ENCODE measurements at places on chromosomes 1 and 21.

- DNase-seq, result no peak
Observed at GRCh38 chr1:209645574-209646452, 6.4 kb downstream of the LAMB3 start.

- DNase-seq, result no peak
Observed at GRCh38 chr1:206001476-206001888, 1.7 kb downstream of the RAB7B start.

- no peak for DNase-seq
Observed at GRCh38 chr1:206774093-206774492, 1.8 kb upstream of the IL10 start.

DNA sequence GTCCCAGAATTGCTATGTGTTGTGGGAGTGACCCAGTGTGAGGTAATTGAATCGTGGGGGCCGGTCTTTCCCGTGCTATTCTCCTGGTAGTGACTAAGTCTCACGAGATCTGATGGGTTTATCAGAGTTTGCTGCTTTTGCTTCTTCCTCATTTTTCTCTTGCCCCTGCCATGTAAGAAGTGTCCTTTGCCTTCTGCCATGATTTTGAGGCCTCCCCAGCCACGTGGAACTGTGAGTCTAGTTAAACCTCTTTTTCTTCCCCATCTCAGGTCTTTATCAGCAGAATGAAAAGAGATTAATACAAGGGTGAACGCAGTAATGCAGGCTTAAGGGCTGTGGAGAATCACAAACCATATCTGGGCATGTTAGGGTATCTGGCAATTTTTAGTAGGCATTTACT lies 624.0 kb downstream of the USP25 start:
- no peak for DNase-seq

DNA sequence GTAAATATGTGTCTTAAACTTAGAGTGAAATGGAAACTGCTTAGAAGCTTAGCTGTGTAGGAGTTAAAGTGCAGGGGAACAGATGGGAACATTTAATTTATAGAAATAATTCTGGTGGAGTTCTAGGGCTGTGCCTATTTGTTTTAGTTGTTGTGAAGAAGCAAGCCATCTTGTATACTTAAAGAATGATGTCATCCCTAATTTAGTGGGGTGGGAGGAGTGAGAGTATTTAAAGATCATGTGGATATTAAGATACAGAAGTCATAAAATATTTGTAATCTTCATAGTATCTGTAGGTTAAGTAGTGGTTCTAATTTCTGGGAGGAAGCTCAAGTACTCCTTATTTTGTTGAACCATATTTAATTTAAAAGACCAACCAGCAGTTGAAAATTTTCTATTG lies 41.5 kb downstream of the BACH1 start:
- no peak for DNase-seq

DNA sequence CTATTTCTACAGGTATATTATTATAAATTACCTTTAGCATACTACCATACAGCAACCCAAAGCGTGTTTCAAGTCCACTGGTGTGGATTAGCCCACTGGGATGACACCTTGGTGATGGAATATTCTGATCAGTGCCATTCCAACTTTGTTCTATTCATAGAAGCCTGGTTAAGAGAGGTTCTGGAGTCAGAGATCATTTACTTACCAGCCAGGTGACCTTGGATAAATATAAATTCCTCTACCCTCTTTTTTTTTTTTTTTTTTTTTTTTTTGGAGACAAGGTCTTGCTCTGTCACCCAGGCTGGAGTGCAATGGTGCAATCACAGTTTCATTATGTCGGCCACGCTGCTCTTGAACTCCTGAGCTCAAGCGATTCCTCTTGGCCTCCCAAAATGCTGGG lies at the start of gene SPATA45:
Gene SPATA45 (minus strand): TSS at position 101 of the 400 bp plus-strand sequence. CDS start 11,500 bp downstream, outside the sequence.
- DNase-seq, result no peak

DNA sequence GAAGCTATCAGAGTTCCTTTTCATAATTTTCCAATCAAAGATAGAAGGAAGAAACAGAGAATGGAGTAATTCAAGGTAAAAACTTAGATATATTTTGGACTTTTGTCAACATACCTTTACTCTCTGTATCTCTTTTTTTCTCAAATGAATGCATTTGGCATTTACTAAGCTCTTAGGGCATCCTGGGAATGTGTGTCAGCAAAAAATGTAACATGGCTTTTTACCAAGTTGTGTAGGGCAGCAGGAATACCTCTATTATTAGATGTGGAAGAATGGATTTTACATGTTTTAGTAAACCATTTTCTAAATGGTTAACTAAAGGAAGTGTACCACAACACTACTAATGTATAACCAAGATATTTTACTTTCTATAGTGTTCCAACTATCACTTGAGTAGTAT lies 4.2 kb upstream of the COL11A1 start:
- no peak for DNase-seq

GRCh38 chr1:115922801-115923200 lies 53.5 kb upstream of the SLC22A15 start:
- no peak for DNase-seq
